Body of pancreas (tissue), 4 donors: ENCODE measurements at places on chromosomes 2 and 18.

- no peak for DNase-seq
Measured at GRCh38 chr2:231117922-231118613, 6.8 kb downstream of the HTR2B start.

- DNase-seq = no peak
Measured at GRCh38 chr2:222745836-222746559, 74.5 kb downstream of the MOGAT1 start.

- no peak for DNase-seq
Measured at GRCh38 chr2:8376603-8377410, 305.0 kb upstream of the ID2 start.

GRCh38 chr18:34943587-34943986 is 97.6 kb upstream of the MAPRE2 start:
- DNase-seq = no peak

GRCh38 chr18:59865241-59865986 is 34.4 kb upstream of the PMAIP1 start:
- DNase-seq = no peak

DNA sequence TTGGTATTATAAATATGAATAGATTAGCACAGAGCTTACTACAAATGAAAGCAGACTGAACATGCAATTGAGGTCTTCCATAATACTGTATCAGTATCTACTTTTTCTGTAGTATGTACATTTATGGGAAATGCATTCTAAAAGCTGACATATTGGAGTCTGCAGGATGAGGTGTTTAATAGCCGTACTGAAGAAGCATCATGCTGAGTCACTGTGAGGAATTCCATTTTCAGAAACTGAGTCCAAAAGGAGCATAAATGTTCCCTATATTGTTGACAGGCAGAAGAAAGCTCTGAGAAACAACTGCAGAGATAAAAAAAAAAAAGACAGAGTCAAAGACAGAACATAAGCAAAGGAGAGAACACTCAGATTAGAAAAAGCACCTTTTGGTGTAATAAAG is 366.7 kb upstream of the SPHKAP start:
- DNase-seq = no peak

- DNase-seq = peak; percentile 83
Measured at GRCh38 chr2:227163998-227164762, at the start of the genes COL4A3 and COL4A4. COL4A3 (plus strand) TSS chr2:227164624; CDS start chr2:227164727, 103 bp downstream. COL4A4 (minus strand) TSS chr2:227164205; CDS start chr2:227147483, 16,722 bp downstream.

- DNase-seq = no peak
Measured at GRCh38 chr2:113225263-113226259, 51.8 kb downstream of the PSD4 start.

- DNase-seq = no peak
Measured at GRCh38 chr2:213868526-213868925, 542.3 kb upstream of the VWC2L start.

- DNase-seq = no peak
Measured at GRCh38 chr18:655445-655844, 2.0 kb upstream of the TYMS start.

DNA sequence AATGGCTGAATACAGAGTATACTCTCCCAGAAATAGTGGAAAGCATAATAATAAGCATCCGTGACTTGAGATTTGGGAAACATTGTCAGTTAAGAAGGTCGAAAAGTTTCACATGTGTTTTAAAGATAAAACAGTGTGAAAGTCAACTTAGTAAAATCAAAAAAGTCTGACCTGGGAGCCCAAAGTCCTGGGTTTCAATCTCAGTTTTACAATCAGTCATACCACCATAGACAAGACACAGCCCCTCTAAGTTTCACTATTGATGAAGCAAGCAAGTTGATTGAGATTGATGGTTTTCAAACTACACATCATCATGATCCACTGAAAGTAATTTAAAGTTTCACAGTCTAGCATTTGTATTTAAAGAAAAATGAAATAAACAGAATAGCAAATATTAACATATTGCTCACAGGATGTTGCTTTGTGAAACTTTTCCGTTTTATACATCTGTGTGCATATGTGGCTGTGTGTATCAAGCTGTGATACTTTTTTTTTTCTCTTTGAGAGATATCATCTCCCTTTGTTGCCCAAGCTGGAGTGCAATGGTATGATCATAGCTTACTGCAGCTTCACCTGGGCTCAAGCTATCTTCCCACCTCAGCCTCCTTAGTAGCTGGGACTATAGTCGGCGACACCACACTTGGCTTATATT is 71.1 kb downstream of the PIK3C3 start:
- no peak for DNase-seq

GRCh38 chr18:41490861-41491260 is 464.2 kb upstream of the PIK3C3 start:
- no peak for DNase-seq

DNA sequence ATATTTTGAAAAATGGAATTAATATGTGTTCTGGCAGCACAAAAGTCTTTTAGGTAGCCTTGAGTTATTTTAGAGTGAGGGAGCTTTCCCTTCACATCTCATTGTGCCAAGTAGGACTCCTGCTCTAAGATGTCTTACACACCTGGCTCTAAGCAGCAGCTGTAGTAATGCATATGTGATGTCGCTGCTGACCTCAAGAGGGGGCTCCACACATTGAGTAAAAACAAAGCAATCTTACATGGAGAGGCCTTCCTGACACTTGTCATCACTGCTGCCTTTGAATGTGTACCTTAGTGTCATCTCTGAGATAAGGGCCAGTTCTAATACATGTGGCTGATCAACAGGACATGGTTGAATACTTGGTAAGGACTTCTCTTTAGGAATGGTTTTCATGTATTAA is 75.8 kb downstream of the ACTR3 start:
- peak; percentile 38 for DNase-seq

- DNase-seq = no peak
Measured at GRCh38 chr18:59085126-59085794, 54.4 kb upstream of the SEC11C start.

- DNase-seq = no peak
Measured at GRCh38 chr2:166661391-166661790, 167.3 kb upstream of the SCN7A start.

DNA sequence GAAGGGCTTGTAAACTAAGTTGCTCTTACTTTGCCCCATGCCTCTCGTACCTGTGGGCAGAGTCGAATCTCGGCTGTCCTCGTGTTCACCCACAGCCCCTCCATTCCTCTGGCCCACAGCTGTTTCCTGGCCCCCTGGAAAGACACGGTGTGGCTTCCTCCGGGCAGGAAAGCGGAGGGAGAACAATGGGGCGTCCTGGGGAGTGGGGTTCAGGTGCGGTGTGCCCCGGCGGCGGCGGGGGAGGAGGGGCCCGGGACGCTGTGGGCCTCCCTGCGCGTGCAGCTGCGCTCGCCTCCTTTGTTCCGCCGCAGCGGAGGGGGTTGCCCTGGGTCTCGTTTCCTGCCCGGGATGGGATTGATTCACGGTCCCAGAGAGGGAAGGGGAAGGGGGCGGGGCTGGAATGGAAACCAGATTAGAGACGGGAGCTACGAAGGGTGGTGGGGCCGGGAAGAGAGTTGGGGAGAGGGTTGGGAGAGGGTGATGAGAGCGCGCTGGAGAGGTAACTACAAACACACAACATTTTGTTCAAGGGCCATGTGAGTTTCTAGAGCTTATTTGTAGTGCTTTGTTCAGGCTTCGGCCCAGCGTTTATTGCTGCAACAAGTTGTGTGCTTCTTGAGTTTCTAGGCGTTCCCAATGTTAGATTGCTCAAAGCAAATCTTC is 796 bp downstream of the MYO1B start:
- DNase-seq = peak; percentile 81

GRCh38 chr2:142542431-142542910 is 335.0 kb upstream of the KYNU start:
- no peak for DNase-seq

GRCh38 chr18:52537261-52537660 is 197.3 kb downstream of the DCC start:
- DNase-seq = no peak

GRCh38 chr18:53153281-53153680 is 813.3 kb downstream of the DCC start:
- no peak for DNase-seq

DNA sequence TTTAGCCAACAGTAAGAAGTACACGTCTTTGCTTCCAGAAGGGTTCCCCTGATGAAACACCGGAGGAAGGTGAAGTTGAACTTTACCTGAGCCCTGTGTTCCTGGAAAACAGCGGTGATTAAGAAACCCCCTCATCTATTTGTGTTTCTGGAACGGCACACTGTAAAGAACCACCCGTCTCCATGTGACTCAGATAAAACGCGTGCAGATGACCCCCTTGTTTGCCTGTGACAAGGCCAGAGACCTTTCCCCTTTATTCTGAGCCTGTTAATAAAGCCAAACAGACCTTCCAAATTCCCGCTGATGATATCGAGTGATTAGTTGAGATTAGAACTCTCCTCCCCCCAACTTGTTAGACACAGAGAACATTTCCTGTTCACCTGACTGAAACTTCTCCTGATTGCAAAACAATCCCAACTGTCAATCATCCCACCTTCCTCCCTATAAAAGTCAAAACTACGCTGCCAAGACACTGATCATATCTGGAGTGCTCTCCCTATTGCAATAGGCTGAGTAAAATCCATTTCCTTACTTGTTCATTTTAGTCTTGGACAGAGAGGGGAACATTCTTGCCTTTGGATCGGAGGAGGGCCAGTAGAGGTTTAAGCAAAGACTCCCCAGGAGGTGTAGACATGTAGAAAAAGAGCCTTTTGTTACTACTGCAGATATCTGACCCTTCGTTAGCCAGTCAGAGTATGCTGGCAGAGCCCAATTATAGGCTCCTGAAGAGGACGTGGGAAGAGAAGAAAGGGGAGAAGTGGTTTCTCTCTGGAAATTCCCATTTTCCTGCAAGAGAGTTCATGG is 914 bp upstream of the IWS1 start:
- no peak for DNase-seq

DNA sequence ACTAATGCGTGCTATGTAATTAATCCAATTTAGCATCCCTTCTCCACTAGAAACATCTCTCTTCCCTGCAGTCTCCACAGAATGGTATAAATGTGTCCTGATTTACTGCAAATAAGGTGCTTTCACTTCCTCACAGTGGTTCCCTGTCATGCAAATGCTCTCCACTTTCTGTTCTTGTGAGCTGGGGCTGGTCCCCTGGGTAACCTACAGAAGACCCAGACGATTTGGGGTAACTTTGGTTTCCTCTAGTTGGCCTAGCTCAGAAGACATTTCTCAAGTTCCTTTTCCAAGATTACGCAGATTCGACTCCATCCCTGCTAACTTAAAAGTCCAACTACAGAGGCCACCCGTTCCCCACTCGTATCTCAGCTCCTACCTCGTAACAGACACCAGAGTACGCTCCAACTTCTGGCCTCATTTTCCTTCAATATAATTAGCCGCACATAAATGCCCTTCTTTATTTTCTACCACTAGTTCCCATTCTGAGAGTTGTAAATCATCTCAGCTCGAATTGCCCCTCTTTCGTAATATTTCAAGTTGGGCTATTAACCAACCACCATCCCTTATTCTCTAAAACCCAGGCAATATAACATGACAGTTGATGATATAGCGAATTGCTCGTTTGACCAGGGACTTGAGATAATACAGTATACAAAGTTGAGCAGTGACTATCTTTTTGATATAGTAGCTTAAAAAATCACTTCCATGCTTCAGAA is 28.8 kb upstream of the NEDD4L start:
- no peak for DNase-seq

- peak; percentile 19 for DNase-seq
Measured at GRCh38 chr2:47488870-47489584, 86.1 kb downstream of the MSH2 start.

GRCh38 chr2:160241251-160242137 is 41.4 kb upstream of the ITGB6 start:
- DNase-seq = peak; percentile 86

DNA sequence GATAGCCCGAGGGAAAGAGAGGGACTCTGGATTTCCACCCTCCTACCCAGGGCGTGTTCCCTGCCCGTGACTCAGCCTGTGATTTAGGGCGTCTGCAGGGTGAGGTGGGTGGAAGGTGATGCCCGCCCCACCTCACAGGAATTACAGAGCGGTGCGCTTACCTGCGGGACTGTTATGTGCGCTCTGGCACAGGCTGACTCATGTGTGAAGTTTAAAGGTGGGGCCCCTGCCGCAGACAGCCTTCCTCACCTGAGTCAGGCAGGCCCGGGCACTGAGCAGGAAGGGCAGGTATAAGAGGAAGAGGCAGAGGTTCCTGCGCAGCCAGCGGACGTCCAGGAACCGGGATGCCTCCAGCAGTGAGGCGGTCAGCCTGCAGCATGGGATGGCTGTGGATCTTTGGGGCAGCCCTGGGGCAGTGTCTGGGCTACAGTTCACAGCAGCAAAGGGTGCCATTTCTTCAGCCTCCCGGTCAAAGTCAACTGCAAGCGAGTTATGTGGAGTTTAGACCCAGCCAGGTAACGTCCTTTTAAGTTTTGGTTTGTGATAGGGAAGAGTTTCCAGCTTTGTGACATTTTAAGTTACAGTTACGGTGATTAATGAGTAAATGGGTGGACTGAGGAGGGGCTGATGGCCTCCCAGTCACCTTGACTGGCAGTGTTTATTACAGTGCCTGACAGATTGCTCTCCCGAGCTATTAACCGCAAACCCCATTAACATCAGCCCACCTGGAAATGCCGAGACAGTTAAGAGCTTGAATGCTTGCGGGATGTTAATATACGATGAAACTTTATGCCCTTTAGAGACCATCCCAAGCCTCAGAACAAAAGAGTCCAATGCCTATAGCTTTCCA is 141.6 kb upstream of the TTC39C start:
- DNase-seq = peak; percentile 40

- peak; percentile 40 for DNase-seq
Measured at GRCh38 chr2:20350041-20350712, 467 bp downstream of the PUM2 start.
